ENCODE measurements at places on chromosomes 1 and 21. TPM values are rescaled to one million over a fixed set of nuclear protein-coding genes. Genes with fewer than 3 reads are reported as not detected.

DNA sequence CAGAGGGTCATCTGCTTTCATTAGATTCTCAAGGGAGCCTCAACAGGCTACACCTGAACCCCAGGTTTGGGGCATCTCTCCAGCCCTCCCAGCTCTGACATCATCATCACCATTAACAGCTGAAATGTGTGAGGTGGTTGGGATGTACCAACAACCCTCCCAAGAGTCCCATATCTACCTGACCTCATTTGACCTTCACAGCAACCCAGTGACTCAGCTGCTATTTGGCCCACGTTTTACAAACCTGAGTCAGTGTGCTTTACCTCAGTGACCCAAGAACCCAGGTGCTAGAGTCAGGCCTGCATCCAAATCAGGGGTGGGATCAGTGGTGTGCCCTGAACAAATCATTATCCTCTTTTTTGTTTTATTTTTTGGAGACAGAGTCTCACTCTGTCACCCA lies 53.3 kb upstream of the TINAGL1 start:
- no peak overlapping the region for H3K27ac ChIP-seq
- no peaks in the 10 kb centered on the region for H3K4me1 ChIP-seq
- H3K36me3 ChIP-seq: no peaks in the 10 kb centered on the region
- no peak overlapping the region for H3K4me3 ChIP-seq
- H3K27me3 ChIP-seq: no peaks in the 10 kb centered on the region

DNA sequence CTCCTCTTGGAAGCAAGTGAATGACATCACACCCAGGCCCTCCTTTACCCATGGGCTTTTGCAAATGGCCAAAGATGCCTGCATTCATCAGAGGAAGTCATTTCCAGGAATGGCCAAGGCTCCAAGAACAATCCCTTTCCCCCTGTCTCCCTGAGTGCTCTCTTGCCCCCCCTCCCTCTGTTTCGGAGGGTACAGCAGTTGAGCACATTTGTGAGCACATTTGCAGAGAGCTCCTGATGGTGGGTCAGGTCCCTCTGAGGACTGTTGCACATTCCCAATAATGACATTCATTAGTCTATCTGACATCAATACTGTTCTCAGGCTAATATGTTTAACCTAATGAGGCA lies 113.4 kb downstream of the MATN1 start:
- H3K4me3 ChIP-seq: no peak overlapping the region
- no peaks in the 10 kb centered on the region for H3K4me1 ChIP-seq
- no peaks in the 10 kb centered on the region for H3K27me3 ChIP-seq
- no peak overlapping the region for H3K27ac ChIP-seq
- no peak for DNase-seq

GRCh38 chr1:23371987-23372880 lies 2.6 kb upstream of the ZNF436 start:
- H3K4me3 ChIP-seq: no peak overlapping the region
- H3K27ac ChIP-seq: no peak overlapping the region
- peaks cover 17% of the 10 kb centered on the region for H3K4me1 ChIP-seq

- H3K4me1 ChIP-seq: no peaks in the 10 kb centered on the region
- H3K36me3 ChIP-seq: no peaks in the 10 kb centered on the region
- no peak overlapping the region for H3K27ac ChIP-seq
These were observed 169.8 kb downstream of the DAB1 start for GRCh38 chr1:57254022-57254421.

GRCh38 chr21:35990609-35991008 lies 69.7 kb downstream of the SETD4 start:
- H3K27ac ChIP-seq: no peak overlapping the region
- no peaks in the 10 kb centered on the region for H3K27me3 ChIP-seq
- H3K4me1 ChIP-seq: no peaks in the 10 kb centered on the region
- no peaks in the 10 kb centered on the region for H3K36me3 ChIP-seq
- no peak overlapping the region for H3K4me3 ChIP-seq

JAM2 gene
- total RNA-seq: 0.67 TPM

CHI3L1 gene
- total RNA-seq: 5.7 TPM

Measured in CD4-positive, alpha-beta memory T cell (primary cell).